Hepatic stellate cell (primary cell): ENCODE measurements at places on chromosomes 1 and 21.

- no peak for DNase-seq
Observed at GRCh38 chr1:36764798-36765197, 269.5 kb downstream of the GRIK3 start.

- no peak for DNase-seq
Observed at GRCh38 chr1:116854403-116854690, 55.4 kb upstream of the PTGFRN start.

DNA sequence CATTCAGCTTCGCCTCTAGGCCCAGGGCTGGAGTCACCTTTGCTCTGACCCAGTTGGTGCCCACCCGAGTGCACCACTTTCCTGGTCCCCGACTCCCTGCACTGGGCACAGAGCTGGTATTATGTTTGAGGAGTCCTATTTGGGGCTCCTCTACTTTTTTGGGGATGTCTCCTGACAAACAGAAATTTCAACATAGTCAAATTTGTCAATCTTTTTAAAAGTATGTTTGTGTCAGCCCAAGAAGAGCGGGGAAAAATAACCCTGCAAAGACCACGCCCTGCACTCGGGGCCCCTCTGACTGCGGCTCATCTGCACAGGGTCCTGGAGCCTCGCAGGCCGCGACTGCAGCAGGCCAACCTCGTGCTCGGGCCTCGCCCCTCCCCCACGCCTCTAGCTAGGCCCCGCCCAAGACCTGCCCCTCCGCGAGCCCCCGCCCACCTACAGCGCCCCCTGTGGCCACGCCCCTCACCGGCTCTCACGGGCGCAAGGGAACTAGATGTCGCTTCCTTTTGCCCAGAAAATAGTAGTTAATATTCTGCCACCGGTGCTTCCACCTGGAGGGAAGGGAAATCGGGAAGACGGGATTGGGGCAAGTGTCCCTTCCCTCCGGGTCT, 11.4 kb downstream of the FAM229A start:
- peak; percentile 82 for DNase-seq

DNA sequence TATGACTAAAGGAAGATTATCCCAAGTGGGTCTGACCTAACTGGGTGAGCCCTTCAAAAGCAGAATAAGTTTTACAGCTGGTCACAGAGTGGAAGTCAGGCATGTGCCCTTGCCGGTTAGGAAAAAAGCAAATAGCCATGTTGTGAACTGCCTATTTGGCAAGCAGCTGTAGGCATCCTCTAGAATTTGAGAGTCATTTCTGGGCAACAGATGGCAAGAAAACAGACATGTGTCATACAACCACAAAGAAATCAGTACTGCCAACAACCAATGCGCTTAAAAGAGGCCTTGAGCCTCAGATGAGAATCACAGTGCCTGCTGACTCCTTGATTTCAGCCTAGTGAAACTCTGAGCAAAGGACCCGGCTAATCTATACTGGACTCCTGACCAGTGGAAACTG, 26.8 kb downstream of the LRRC53 start:
- DNase-seq = no peak

DNA sequence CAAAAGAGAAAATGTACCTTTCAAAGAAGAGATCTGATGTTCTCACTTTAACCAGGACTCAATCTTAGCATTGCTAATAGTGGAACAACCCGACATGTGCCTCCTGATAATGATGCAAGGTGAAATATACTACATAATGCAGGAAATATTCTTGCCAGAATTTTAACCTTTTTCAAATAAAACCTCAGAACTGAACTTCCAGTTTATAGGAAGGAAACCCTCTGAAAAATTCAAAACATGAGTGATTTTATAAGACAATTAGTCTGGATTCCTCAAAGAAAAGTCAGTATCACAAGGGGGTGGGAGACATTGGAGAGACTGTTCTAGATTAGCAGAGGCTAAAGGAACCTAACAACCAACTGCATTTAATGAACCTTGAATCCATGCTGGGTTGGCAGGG, 18.1 kb downstream of the AHCYL1 start:
- DNase-seq = no peak

GRCh38 chr1:83593073-83593472, 405.9 kb downstream of the TTLL7 start:
- DNase-seq = no peak

DNA sequence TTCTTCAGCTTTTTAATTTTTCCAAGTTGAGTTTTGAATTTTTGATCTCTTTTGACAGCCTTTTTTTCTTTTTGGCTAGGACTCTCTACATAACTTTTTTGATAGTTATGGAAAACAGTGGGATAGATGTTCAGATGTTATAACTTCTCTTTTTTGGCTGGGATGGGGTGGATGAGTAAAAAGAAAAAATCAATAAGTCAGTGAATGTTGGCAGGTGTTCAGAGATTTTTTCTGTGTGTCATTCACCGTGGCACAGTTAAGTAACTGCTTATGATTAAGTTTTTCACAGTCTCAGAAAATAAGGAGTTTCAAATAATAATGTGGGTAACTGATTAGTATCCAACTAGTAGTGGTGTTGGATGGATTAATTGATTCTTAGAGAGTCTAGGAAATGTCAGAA, 24.0 kb downstream of the HS2ST1 start:
- DNase-seq = no peak

DNA sequence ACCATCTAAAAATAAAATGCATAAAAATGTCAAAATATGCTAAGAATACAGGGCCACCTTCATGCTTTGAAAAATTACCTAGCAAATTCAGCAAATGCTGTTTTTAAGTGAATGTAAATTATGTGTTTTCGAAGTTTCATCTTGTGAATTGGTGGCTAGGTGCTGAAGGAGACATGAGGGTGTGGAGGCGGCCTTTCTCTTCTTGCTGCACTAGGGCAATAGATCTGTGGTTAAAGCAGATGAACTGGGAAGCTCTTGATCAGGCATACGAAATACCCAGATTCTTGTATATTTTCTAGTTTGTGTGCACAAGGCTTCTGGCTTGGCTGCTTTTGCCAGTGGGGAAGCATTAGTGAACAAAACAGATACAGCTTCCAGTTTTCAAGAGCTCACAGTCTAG, 224.5 kb downstream of the ST6GALNAC3 start:
- DNase-seq = no peak

- no peak for DNase-seq
Observed at GRCh38 chr1:168907053-168907452, 178.0 kb upstream of the DPT start.

DNA sequence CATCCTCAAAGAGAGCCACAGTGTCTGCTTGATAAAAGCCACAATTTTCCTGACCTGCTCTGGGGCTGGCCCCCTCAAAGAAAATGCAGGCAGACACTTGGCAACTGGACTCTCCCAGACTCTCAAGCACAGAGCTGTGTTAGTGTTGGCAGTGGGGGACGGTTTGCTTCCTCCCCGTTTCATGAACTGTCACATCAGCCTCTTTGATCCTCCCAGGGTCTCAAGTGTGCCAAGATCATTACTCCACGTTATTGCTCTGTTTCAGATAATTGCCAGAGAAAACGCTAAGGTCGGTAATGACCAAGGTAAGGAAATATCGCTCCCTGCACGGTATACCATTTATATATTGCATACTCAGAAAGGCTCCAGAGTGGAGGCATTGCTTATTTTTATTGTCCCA, 138.8 kb downstream of the NTMT2 start:
- DNase-seq = no peak

GRCh38 chr1:228212415-228212965, 4.6 kb downstream of the OBSCN start:
- no peak for DNase-seq

GRCh38 chr1:52676249-52676903, 21.8 kb downstream of the COA7 start:
- DNase-seq = no peak

- DNase-seq = no peak
Observed at GRCh38 chr1:91836331-91837040, 49.5 kb downstream of the TGFBR3 start.

DNA sequence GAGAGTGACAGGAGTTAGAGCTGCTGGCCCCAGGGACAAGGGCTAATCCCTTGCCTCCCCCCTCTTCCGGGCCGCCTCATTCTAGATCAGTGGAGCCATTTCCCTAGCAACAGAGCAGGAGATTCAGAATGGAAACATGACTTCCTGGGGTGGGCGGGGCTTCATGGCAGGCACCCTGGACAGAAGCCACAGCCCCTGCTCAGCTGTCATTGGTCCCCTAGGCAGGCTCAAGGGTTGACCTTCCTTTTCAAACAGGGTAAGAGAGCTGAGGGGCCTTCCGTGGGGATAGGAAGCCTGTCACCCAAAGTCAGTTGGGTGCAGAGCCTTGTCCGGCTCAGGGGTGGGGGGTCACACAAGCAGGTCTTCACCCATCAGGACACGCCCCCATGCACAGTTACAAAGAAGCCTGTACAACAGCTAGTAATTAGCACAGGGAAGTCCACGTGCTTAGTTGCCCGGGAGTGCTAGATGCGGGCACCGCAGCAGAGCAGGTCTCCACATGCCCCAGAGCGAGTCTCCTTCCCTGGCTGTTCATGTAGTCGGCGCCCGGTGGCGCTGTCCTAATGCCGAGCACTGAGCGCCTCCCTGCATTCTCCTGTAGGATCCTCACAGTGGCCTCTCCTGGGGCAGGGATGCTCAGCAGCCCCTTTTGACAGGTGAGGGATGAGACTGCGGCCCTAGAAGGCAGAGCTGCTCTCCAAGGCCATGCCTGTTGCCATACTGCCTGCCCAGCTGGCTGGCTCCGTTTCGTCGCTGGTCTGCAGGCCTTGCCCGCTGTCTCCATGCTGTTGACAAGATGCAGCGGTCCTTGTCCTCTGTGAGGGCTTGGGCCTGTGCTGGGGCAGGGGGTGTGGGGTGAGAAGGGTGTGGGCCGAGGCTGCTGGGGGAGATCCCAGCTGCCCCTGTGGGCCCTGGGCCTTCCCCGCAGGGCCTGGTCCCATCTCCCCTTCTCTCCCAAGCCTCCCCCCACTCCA, 5.1 kb downstream of the TMEM201 start:
- DNase-seq = peak; percentile 95

GRCh38 chr1:197422993-197423392, 154.9 kb downstream of the CRB1 start:
- DNase-seq = no peak

- no peak for DNase-seq
Observed at GRCh38 chr1:48207131-48207530, 15.4 kb upstream of the SLC5A9 start.

GRCh38 chr1:47755101-47755990, 241.8 kb downstream of the TRABD2B start:
- no peak for DNase-seq

DNA sequence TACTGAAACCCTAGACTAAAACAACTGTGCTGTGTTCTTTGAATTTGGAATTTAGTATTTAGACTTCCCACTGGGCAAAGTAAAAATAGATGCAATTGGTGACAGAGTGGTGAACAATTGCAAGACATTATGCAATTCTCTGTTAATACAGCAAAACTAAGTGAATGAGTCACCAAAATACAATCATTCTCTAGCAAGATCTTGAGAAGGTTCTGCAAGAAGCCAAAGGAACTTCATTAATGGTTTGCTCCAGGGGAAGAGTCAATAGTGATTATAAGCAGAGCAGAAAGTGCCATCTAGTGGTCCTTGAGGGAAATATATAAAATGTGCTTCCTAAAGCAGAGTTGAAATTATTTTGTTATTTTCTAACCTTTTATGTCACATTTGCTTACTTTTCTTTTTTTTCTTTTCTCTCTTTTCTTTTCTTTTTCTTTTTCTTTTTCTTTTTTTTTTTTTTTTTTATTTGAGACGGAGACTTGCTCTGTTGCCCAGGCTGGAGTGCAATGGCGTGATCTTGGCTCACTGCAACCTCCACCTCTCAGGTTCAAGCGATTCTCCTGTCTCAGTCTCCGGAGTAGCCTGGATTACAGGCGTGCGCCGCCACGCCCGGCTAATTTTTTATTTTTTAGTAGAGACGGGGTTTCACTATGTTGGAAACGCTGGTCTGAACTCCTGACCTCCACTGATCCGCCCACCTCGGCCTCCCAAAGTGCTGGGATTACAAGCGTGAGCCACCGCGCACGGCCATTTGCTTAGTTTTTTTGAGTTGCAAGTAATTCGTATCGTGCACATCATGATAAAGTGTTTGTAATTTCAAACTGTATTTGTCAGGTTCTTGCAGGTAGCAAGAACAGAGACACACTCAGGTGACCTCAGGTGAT, 99.2 kb downstream of the CTH start:
- peak; percentile 60 for DNase-seq

GRCh38 chr1:184801503-184801902, 46.8 kb upstream of the EDEM3 start:
- peak; percentile 16 for DNase-seq

- DNase-seq = peak; percentile 80
Observed at GRCh38 chr1:201085902-201086735, 26.1 kb downstream of the CACNA1S start.

GRCh38 chr21:43034101-43034500, 41.5 kb downstream of the CBS start:
- DNase-seq = no peak

- DNase-seq = no peak
Observed at GRCh38 chr1:180353945-180354344, 123.9 kb downstream of the LHX4 start.
